ENCODE measurements at places on chromosomes 7 and 10. TPM values are rescaled to one million over a fixed set of nuclear protein-coding genes. Genes with fewer than 3 reads are reported as not detected.

DNAJC2 gene
- total RNA-seq, result 56.1 TPM

MUC3A gene
- total RNA-seq, result 24.7 TPM

GRCh38 chr7:492714-493065, 27.0 kb downstream of the PDGFA start:
- no peak for DNase-seq

TUBGCP2 gene
- 93.7 TPM for total RNA-seq

- no peak for DNase-seq
Observed at GRCh38 chr7:2530071-2530987, 10.8 kb downstream of the LFNG start.

CALML5 gene
- not detected for total RNA-seq

- no peak for DNase-seq
Observed at GRCh38 chr7:151389096-151389767, 20.6 kb downstream of the WDR86 start.

- DNase-seq, result no peak
Observed at GRCh38 chr7:42854571-42855118, 57.2 kb downstream of the C7orf25 start.

GRCh38 chr7:137880432-137880831, 33.7 kb upstream of the DGKI start:
- no peak for DNase-seq

Data from Panc1 (cell line).